Fibroblast of skin of right biceps (primary cell): ENCODE measurements at places on chromosomes 11 and 22.

DNA sequence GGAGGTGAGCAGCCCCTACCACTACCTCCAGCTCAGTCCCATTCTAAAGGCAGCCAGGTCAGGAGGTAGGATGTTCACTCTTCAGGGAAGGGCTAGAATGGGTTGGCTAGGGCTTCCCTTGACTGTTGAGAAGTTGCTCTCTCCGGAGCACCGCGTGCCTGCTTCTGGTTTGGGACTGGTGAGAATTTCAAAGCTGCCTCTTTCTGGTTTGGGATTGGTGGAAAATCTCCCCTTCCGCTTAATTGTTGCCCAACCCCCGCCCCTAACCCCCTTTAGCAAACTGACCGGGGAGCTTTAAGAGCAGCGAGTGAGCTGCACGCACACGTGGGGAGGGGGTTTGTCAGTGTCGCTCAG is 686 bp downstream of the USP2 start:
- no peak for DNase-seq

DNA sequence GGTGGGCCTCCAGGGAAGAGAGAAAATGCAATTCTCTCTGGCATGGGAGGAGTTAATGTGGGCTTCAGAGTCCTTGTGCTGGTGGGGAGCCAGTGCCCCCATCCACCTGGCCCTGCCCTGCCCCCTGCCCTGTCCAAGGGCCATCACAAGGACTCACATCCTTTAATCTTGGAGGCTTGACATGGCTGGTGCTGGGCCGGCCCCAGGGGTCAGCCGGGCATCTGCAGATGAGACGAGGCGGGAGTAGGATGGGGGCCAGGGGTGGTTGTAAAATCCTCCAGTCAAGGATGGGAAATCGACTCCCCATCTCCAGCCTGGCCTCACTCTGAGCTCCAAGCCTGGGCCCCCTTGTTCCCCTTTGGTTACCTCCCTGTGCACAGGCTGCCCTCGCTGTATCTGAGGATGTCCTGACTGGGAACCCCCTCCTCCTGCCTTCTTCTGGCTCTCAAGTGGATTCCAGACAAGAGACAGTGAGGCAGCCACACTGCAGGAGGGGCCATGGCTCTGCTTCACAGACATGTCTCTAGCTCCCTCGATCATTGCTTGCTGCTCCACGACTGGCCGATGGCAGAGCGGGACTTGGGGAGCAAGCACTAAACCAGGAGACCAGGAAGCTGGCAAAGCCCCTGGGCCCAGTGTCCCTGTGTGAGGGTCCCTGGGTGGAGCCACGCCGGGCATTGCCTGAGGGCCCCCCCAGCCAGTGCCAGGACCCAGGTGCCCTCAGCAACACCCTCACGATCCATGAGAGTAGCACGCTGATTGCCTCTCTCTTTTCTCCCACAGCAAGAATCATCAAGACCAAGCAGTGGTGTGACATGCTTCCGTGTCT is 1120.5 kb downstream of the BRD1 start:
- no peak for DNase-seq

DNA sequence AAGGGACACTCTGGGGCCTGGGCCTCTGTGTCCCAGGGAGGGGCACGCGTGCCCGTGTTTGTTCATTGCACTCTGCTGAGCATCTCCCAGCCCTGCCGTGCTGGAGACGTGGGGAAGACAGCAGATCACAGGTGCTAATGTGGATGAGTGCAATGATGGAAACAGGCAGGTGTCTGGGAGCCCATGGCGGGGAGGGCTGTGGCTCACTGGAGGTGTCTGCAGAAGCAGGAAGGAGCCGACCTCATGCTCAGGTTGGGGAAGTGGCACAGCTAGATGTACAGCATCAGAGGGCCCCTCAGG is 7.9 kb downstream of the TMEM258 start:
- no peak for DNase-seq

- DNase-seq: no peak
Observed at GRCh38 chr22:46326066-46326680, 9.3 kb upstream of the TRMU start.

GRCh38 chr11:120682866-120683265 is 171.3 kb downstream of the GRIK4 start:
- peak; percentile 63 for DNase-seq

DNA sequence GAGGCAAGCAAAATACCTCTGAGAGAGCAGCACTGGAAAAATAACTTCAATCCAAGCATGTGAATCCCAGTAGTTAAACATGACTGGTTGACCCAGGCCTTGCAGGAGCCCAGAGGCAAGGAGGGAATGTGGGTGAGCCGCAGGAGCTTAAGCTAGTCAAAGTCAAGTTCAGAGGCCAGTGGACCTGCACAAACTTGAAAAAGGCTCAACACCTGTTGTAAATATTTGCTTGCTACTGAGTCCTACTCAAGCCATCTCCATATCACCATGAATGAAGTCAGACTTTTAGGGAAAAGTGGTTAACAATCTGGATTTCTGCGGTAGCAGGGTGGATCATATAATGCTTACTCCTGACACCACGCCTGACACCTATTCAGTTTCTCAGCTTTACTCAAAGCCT is 4.8 kb upstream of the CAT start:
- no peak for DNase-seq

DNA sequence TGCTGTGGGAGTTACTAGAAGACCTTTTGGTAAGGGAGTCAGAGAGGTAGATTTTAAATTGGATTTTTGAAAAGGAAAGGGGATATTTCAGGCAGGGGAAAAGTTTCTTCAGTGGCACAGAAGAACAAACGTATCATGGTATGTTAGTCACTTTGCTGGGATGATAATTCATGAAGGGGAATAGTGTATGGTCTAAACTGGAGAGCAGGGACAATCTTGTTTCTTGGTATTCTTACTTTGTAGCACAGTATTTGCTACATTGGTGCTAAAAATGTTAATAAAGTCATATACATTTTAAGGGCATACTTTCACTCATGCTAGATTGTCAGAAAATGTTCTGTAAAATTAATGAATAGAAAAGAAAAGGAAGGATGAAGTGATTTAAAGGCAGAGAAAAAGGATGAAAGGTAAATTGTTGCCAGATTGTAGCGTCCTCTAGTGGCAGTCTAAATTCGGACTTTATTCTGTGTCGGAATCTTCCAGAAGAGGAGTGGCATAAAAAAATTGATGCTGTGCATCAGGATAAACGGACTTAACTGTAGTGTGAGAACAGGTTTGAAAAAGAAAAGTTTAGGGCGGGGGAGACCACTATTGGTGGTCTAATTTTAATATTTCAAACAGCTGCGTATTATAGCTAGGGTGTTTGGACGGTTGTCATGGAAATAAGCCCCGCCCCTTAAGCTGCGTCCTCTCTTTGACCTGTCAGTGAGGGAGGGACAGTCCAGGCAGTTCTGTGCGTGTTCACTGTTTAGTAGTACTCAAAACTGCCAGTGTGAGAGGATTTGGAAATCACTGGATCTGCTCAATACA is at the start of gene BCO2:
TSS of gene BCO2 (plus strand) at position 724 of the 810 bp plus-strand sequence. CDS start 90 bp downstream, outside the sequence.
- peak; percentile 64 for DNase-seq

DNA sequence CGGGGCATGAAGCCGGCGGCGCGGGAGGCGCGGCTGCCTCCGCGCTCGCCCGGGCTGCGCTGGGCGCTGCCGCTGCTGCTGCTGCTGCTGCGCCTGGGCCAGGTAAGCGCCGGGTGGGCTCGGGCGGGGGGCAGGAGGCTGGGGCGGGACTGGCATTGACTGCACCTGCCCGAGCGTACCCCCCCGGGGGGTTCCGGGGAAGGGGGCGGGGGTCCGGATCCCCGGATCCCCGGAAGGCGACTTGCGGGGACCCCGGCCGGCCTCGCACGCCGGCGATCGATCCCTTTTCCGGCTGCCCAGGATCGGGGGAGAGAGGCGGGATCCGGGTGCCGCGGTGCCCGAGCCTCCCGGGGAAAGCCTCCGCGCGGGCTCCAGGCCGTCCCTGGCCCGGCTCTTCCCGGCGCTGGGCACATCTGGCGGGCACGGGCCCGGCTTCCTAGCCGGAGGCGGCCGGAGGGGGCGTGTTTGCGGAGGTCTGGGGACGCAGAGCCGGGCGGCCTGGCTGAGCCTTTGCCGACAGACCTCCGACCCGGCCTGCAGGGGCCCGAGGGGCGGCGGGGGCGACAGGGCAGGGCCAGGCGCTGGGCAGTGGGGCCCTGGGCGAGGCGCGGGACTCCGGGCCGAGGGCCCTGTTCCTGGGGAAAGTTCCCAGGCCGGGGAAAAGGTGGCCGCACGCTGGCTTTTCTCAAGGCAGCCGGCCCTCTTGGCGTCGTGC is 705 bp downstream of the PTPRJ start:
- peak; percentile 48 for DNase-seq
